ENCODE measurements at places on chromosomes 12 and 14.

GRCh38 chr12:80173083-80173864 lies 73.9 kb downstream of the OTOGL start:
- no peak for DNase-seq

DNA sequence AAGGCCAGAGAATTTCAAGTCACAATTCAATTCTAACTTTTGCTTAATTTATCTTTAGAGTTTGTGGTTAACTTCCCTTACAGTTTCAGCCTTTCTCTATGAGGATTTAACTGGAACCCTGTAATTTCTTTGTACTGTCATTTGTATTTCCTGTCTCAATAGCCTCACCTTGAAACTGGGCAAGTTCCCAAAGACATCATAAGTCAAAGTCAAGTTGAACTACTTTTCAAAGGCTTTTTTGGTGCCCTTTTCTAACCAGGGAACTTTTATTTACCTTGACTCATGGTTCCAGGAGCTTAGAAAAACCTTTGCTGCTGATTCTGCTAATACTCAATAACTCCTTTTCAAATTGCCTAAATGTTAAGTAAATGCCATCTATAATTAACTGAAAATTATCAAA lies 200.8 kb upstream of the KRR1 start:
- DNase-seq = peak; percentile 81

DNA sequence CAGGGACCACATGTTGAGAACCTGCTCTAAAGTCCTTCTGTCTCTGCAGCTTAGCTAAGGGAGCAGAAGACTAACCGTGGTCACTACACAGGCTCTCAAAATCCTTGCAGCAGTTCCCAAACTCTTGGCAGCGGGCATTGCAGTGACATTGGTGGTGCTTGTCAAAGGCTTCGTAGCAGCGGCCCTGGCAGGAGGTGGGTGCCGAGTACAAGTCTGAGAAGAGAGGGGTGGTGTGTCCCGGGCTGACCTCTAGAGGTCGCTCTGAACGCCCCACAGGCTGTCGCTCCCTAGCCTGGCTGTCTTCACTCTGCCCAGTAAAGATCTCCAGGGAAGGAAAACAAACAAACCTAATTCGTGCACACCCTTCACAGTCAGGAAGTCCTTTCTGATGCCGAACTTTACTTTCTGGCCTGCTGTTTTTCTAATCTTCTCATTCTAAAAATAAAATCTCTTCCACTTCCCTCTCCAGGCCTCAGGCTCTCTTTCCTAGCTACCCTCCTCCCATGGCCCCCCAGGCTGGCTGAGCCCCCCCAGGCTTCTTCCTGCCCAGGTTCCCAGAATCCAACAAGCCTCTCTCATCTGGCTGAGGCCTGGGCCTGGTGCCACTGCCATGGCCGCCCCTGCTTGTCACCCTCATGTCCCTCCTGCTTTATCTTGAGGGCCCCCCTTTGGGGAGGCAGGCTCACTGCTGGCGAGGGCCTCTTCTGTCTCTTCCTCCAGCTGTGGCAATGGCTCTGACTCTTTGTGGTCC lies 7.7 kb downstream of the ENDOU start:
- peak; percentile 63 for DNase-seq

- DNase-seq = peak; percentile 8
These were observed 329.8 kb downstream of the CACNA1C start for GRCh38 chr12:2382370-2383155.

GRCh38 chr12:53345486-53346188 lies 9.5 kb upstream of the SP7 start:
- no peak for DNase-seq

- DNase-seq = no peak
These were observed 167.7 kb upstream of the AMIGO2 start for GRCh38 chr12:47247418-47247817.

DNA sequence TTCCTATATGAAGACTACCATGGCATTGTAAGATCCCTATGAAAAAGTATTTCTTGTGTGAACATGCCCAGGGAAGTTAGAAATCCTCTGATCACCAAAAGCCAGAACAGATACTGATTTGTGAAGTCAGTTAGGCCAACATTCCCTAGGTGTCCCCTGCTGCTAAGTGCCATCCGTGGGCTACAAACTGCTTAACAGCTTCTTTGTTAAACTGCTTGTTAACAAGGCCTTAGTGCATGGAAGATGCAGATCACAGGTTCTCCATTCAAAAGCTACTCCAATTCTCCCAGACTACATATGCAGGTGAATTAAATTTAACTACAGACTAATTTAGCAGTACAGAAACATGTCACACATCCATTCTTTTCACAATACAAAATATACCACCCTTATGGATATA lies 108.2 kb downstream of the PRICKLE1 start:
- no peak for DNase-seq

- DNase-seq = peak; percentile 92
These were observed 8.7 kb upstream of the DDX47 start for GRCh38 chr12:12804432-12804886.

DNA sequence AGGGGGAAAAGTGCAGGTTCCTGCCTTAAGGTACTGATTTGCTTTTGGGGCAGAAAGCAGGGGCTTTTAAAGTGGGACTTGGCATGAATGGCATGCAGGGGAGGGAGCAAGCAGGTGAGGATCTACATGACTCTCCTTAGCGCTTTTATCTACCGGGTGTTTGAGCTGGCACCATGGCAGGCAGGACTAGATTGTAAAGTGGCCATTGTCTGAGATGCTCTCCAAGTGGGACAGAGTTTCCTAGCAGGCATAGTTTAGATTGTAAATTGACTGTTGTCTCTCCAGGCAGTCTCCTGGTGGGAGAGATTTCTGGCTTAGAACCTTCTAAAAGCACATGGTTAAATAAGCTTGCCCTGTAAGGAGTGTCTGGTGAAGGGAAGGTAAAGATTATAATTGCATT lies 5.3 kb upstream of the DICER1 start:
- no peak for DNase-seq

GRCh38 chr12:113457710-113458109 lies 14.0 kb downstream of the LHX5 start:
- no peak for DNase-seq

GRCh38 chr14:53764846-53765245 lies 191.8 kb downstream of the BMP4 start:
- no peak for DNase-seq

DNA sequence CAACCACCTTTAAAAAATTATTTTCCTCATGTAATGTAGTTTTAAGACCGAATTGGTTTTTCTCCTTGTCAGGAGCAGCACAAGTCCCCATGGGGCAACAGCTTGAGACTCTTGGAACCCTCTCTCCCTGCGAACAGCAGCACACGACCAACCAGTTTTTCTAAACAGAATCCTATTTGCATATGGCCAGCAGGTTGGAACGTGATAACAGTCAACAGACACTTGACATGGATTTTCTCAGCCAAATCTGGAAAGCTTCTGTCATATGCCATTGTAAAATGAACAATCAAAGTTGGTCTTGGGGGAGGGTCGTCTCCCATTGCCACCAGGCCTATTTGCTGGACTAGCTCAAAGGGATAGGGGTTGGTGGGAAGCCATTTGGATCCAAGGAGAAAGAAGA lies 1915.0 kb upstream of the FLRT2 start:
- no peak for DNase-seq

DNA sequence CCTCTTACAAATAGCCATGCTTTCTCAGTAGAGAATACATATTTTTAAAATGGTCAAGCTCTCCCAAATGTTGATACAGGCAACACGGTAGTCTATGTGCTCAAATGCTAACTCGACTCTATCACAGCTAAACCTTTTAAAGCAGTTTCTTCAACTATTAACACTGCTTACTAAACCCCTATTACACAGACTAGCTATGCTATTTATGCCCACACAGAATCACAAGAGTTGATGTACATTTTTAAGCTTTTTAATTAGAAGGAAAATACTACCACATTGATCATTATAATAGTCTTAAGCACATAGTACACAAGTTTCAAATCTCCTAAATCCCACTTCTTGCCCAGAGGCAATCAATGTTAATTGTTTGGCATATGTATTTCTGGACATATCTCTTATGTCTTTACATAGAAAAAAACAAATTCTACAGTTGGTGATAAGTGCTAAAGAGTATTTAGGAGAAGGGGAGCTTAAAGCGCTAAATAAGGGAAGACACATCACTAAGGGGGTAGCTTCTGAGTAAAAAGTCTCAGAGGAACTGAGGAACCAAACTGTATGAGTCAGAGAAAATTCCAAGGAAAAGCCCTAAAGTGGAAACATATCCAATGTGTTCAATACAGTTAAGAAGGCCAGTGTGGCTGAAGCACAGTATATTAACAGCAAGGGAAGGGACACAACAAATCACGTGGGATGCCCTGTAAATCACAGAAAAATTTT lies 13.7 kb downstream of the HNRNPC start:
- no peak for DNase-seq

DNA sequence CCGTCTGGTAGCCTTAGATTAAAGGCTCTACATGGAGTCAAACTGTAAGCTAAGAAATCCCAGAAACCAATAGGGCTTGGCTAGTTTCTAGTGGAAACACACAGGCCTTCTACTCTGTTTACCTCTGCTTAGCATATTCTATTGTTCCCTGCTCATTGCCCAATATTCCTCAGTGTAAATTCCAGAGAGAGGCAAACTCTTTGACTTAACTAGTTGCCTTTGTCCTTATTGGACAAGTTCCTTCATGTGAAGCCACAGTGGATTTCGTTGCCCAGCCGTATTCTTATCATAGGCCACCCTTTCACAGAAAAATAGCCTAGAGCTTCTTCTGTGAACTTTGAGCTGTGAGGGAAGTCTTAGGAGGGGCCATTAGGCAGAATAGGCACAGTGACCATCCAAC lies 186.1 kb downstream of the PLCZ1 start:
- no peak for DNase-seq

DNA sequence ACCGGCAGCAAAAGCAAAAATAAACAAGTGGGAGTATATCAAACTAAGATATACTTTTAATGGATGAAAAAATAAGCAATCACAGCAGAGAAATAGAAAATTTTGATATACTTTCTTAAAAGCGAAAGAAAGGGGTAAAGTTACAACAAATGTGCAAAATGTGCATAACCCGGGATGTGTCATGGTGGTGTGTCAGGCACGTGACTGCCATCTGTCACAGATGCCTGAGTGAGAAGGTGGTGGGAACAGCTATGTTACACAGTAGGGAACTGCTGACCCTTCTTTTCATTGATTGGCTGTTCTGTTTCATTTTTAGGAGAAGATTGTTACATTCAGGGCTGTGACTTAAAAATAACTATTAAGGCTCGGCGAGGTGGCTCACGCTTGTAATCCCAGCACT lies 168.1 kb upstream of the PELI2 start:
- no peak for DNase-seq

DNA sequence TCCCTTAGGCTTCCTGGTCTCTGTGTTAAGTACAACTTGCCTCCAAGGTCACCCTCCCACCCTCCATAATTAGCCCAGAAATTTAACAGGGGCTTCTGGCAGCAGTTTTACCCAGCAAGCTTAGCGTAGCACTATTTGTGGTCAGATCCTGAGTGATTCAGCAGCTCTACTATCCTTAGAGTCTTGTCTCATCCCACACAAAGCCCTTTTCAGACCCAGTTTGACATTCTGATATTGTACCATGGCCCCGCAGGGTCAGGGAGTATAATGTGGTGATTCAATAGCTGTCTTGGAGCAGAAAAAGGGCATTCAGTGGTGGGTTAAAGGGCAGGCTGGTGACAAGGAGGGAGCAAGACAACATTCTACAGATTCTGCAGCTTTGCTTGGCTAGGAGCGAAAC lies 153.8 kb upstream of the DDHD1 start:
- peak; percentile 79 for DNase-seq

DNA sequence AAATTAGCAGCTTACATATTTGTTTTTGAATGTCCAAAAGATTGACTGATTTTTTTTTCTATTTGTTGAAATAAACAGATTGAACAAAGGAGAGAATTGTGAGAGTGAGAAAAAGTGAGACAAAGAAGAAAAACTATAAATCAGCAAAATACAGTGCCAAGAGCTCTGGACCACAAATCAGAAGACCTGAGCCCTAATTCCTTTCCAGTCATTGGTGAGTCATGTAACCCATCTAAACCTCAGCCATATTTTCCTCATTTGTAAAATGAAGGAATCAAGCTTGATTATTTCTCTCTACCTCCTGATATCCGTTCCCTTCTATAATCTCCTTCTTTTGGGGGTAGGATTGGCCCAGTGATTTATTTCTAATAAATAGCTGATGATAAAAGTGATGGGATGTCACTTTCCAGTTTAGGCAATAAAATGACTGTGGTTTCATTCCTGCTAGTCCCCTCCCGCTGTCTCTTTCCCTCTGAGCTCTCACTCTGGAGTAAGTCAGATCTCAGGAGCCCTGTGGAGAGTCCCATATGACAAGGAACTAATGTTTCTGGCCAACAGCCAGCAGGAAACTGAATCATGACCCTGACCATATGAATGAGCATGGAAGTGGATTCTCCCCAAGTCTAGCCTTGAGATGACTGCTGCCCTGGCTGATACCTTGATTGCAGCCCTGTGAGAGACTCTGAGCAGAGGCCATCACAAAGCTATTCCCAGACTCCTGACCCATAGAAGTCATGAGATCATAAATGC lies 218.9 kb downstream of the ACSS3 start:
- peak; percentile 92 for DNase-seq

GRCh38 chr12:52401926-52402325 lies 4.2 kb downstream of the KRT82 start:
- no peak for DNase-seq

- DNase-seq = no peak
These were observed 12.3 kb upstream of the GNG2 start for GRCh38 chr14:51848120-51848519.

DNA sequence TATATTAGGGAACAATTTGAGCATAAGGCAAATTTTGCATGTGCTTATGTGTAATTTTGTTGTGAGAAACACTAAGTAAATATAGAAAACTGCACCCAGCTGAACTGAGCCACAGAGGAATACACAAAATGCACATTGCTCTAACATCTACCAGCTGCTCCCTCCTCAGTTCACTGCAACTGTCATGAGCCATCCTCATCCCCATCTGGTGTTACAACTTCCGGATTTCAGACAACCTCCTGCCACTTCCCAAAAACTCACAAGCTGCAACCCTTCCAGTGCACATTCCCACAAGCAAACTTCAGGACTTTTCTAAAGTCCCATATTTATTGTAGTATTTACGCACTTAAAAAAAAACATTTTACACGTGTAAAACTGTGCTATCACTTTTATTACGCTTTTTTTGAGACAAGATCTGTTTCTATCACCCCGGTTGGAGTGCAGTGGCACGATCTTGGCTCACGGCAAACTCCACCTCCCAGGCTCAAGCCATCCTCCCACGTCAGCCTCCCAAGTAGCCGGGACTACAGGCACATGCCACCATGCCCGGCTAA lies 169.1 kb upstream of the TBX3 start:
- no peak for DNase-seq

GRCh38 chr12:29656762-29657538 lies 126.8 kb downstream of the TMTC1 start:
- no peak for DNase-seq
